Right lung (tissue), 10 donors: ENCODE measurements at places on chromosomes 4 and X. TPM values are rescaled to one million over a fixed set of nuclear protein-coding genes. Genes with fewer than 3 reads are reported as not detected.
A peak's percentile ranks its signal among the peaks of the same experiment; 100 is the strongest.

SMIM10 gene
- 6.5 TPM for polyA plus RNA-seq

PDGFC gene
- 40.1 TPM for polyA plus RNA-seq

LIMCH1 gene
- 114 TPM for polyA plus RNA-seq

RBMXL3 gene
- polyA plus RNA-seq = not detected

DNA sequence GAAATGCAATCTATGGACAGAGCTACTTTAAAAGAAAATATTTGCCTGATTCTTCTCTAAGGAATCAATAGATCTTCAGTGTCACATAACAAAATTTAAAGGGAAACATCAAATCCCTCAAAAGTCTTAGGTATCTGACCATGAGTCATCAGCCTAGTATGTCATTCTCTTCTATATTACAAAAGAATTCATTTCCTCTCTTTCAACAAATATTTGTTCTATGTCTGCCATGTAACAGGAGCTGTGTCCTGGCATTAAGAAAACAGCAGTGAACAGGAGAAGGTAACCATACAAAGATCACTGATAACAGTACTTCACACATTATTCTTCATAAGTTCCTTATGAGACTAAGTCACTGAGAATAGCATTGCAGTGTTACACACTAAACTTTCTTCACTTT lies 243.6 kb upstream of the DKK2 start:
- DNase-seq = no peak

DNA sequence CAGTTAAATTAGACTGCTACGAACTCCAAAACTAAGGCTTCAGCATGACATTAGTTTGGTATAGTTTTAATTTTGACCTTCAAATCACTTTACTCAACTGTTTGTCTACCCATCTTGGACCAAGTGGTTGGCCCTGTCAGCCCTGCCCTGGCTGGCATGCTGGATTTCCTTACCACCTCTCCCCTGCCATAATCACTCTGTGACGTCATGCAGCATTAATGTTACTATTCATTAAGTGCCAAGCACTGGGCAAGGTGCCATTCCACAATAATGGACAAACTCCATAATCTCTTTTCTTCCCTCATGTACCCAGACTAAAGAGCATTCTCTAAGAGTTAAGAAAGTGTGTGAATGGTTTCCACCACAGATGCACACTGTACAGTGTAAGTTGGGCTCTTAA lies 277.0 kb upstream of the INTU start:
- DNase-seq = no peak

DNA sequence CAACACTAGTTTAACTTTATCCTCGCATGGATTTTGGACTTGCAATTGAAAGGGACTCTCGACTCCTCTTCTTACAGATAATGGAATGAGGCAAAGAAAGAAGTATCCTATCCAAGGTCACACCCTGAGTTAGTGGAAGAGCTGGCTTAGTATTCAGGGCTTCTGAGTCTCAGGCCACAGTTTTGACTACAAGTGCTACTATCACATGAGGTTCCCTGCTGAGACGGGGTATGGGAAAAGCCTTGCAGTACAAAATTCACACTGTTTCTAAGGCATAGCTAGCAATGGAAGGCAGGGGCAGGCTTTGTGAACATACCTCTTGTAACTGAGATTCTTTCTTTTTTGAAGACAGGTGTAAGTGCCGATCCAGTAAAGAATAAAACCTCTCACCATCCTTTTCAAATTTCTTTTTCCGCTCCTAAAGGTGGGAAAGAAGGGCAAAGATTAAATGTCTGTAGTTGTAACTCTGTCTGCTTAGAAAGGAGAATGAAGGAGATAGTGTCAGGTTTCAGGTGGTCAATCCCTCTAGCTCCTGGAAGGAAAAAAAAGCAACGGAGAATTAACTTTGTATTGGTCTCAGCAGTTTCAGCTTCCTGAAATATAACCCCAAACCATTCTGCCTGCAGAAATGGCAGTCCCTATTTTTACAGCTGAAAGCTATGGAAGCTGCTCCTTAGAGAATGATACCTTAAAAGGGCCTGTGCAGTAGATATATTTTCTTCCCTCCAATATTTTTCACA lies 199.0 kb downstream of the OPHN1 start:
- DNase-seq = no peak

DNA sequence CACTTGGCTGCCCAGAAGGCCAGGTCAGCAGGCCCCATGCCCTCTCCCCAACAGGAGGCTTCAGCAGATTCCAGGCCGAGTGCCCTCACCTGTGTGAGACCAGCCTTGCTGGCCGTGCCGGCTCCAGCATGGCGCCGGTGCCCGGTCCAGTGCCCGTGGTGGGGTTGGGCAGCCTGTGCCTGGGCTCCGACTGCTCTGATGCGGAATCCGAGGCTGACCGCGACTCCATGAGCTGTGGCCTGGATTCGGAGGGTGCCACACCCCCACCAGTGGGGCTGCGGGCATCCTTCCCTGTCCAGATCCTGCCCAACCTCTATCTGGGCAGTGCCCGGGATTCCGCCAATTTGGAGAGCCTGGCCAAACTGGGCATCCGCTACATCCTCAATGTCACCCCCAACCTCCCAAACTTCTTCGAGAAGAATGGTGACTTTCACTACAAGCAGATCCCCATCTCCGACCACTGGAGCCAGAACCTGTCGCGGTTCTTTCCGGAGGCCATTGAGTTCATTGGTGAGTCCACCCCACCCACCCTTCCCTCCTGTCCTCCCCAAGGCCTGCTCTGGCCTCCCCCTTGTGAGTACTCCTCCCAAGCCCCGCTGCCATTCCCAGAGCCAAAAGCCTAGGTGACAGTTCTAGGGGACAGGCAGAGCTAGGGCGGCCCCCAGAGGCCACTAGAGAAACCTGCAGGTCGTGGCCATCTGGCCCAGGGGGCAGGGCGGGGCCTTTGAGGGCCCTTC lies 2.3 kb downstream of the DUSP9 start:
- DNase-seq = no peak

GRCh38 chr4:74794382-74795010 lies at the start of gene BTC:
Gene BTC, minus strand, starts transcription at chr4:74794523. Its CDS starts 198 bp downstream, at chr4:74794325.
- DNase-seq = peak; percentile 32

- no peak for DNase-seq
These were observed 534.4 kb upstream of the PCDH10 start for GRCh38 chr4:132614682-132615081.

GRCh38 chr4:18419780-18420179 lies 398.2 kb upstream of the LCORL start:
- no peak for DNase-seq

- DNase-seq = peak; percentile 42
These were observed 5.1 kb downstream of the USP27X start for GRCh38 chrX:49884290-49884862.
